ENCODE measurements at places on chromosomes 7 and 10.
A peak's percentile ranks its signal among the peaks of the same experiment; 100 is the strongest.

GRCh38 chr7:117071551-117071950 is 118.2 kb downstream of the ST7 start:
- no peak for DNase-seq

GRCh38 chr10:86254081-86254480 is 112.5 kb downstream of the GRID1 start:
- DNase-seq = no peak

- no peak for DNase-seq
These were observed 1027.8 kb upstream of the LRRTM3 start for GRCh38 chr10:65898055-65898454.

- no peak for DNase-seq
These were observed 50.0 kb upstream of the FRMD4A start for GRCh38 chr10:14380746-14381145.

DNA sequence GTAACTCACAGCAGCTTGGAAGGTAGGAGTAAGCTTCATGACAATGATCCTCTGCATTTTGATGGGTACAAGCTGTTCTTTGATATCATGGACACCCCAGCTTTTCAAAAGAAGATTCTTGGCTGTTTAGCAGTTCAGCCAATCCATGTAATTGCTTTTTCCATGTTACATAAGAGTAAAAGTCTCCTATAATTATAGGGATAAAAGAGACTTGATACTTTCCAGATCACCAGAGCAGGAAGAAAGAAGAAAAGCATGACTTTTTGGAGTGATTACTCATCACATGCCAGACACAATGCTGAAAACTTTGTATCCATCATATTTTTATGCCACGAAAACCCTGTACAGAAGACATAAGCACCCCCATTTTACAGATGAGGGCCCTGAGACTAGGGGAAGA is 1049.7 kb downstream of the NRG3 start:
- no peak for DNase-seq

- peak; percentile 94 for DNase-seq
These were observed at the start of gene TM9SF3 for GRCh38 chr10:96586419-96587263. Gene TM9SF3 (minus strand): TSS chr10:96587012. CDS start chr10:96586835, 177 bp downstream.

DNA sequence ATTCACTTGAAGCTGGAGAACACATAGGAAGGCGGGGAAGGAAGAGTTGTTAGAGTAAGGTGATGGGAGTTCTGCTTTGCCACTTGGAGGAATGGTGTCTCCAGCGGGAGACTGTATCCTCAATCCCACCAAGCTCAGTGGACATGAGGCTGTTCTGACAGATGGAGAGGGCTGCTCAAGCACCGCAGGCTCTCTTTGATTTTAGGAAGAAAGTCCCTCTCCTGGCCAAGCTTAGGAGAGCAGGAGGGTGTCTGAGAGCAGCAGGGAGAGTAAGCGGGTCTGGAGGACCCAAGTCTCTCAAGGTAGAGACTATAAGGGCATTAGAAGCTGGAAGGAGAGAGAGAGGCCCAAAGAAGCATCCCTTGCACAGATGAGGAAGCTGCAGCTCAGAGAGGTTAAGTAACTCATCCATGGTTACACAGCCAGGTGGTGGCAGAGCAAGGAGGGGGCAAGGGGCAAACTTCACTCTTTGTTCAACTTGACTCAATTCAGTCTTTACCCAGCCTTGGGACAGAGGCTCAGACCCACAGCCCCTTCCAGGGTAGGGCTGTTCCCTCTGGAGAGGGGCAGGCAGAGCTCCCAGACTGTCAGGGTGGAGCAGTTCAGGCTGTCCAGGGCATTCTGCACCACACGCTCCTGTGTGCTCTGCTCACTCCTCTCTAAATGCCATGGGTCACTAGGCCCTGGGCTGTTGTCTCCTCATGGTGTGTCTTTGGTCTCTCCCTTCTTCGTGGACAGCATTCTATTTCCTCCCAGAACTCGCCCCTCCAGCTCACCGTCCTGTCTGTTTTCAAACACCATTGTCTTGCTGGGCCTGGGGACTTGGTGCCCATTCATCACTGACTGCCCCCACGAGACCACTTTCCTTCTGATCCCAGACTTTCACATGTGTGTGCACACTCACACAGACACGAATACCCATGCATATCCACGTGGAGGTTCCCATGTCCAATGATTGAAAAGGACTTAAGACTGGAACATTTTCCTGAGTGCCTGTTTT is 8.9 kb downstream of the CHAT start:
- DNase-seq = no peak

- DNase-seq = peak; percentile 57
These were observed 73.6 kb downstream of the AHCYL2 start for GRCh38 chr7:129298268-129298893.

DNA sequence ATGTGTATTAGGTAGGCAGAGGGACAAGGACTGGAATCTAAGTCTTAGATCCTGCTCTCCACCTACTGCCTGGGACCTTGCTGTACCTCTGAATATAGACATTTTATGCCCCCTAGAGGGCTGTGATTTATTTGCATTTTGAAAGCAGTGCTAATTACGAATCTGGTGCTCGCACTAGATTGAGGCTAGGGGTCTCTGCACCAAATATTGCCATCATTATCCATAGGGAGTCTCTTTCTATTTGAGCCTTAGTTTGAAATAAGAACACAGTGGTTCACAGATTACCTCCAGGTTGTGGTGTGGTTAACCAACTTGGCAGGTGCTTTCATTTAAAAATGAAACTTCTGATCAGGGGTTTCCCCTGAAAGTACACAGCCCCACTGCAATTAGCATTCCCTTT is 41.8 kb downstream of the CNNM1 start:
- DNase-seq = peak; percentile 40

- DNase-seq = no peak
These were observed 379.1 kb downstream of the INHBA start for GRCh38 chr7:41323806-41324205.

DNA sequence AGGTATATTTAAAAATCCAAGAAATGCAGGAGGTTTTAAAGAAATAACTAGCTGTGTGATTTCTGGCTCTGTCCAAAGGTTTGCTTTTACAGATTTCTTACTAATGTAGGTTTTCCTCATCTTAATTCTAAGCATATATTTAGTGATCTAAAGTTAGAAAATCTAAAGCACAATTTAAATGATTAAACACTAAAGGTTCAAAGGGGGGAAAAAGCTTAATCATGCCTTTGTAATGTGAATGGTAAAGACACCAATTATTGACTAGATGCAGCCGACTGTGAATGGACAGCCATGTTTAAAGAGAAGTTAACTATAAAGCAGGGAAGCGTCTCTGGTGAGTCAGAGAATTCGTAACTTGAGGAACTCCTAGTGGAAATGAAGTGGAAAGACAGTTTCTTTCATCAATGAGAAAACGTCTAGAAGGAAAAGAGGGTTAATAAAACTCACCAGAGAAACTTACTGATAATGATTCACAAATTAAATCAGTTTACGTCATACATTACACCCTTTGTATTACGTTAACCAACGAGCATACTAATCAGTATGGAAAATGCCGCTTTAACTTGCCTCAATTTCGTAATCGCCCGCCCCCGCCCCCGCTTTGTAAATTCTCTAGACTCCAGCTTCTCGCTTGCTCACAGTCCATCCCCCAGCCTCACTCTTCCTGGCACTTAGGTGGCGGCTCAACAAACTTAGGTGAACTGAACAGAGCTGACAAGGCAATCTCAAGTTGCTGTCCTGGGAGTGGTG is 1.1 kb upstream of the HBP1 start:
- peak; percentile 35 for DNase-seq

DNA sequence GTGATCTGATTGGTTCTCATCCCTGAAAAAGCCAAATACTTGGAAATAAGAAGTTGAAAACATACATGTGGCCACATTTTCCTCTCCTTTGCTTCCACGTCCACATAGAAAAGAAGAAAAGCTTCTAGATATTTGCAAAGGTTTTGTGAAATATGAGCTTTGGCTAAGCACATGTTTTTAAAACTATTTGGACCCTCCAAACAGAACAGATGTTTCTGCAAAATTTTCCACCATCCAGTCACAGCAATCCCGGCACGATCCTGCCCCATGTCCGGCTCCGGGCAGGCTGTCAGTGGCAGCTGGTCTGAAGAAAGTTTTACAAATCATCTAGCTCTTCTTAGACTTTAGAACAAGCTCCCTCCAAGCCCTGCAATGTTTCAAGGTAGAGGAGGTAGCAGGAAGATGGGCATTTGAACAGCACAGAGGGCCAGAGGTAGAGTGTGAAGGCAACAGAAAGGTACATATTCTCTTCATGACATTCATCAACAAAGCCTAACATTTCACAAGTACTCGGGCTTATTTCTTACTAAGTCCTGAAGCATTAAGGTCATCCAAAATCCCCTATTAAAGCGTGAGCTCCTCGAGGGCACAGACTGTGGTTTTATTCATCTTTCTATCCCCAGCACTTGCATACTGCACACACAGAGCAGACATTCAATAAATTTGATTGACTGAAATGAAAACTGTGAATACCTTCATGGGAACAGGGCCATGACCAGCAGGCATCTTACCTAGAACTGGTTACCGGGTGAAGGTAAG is 110.1 kb downstream of the JAZF1 start:
- no peak for DNase-seq

GRCh38 chr7:85737426-85737825 is 550.6 kb upstream of the SEMA3D start:
- no peak for DNase-seq

- DNase-seq = no peak
These were observed 9.4 kb downstream of the SCRN1 start for GRCh38 chr7:29980151-29980550.

DNA sequence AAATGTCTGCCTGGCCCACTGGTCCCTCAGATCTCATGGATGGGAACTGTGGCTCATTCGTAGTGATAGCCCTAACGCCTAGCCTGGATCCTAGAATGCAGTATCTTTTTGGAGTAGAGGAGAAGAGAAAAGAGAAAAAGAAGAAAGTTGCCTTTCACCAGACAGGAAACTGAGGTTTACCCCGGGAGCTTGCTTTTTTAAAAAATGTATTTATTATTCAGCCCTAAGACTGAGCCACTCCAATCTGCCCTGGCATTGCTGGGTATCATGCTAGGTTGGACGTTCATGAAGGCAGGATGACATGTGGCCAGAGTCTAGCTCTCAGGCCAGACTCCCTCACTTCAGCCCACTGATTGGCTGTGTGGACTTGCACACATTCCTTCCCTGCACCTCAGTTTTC is 21.5 kb upstream of the C10orf105 start:
- DNase-seq = no peak

- no peak for DNase-seq
These were observed 40.7 kb downstream of the TBC1D12 start for GRCh38 chr10:94443047-94443446.

DNA sequence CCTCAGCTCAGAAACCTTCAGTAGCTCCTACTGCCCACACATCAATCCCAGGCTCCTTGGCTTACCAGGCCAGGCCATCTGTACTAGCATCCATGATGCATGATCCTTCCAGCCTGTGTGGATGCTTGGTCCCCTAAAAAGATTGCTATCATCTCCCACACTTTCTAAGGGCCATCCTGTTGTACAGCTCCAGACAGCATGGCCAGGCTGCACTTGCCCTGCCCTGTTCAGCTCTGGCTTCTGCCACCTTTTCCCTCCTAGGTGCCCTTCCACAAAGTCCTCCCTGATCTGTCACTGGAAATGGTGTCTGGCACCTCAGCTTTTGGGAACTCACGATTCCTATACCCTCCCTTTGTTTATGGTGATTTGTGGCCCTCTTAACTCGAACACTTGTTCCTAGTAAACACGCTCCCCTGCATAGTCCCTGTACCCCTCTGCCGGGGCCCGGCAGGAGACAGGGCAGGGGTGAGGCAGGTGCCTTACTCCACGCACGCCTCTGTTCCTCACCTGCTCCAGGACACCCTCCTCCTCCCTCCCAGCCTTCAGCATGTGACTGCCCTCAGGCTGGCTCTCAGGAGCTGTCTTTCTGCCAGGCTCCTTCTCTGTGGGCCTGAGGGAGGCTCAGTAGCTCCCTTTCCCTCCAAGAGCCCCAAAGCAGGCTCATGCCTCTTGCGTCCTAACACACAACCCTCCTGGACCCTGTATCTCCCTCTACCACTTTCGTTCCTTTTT is 71.8 kb downstream of the CDH23 start:
- no peak for DNase-seq

GRCh38 chr10:128625926-128626325 is 499.7 kb upstream of the MKI67 start:
- no peak for DNase-seq

- no peak for DNase-seq
These were observed 99.7 kb upstream of the NOBOX start for GRCh38 chr7:144503215-144503614.

- no peak for DNase-seq
These were observed 14.2 kb downstream of the ASZ1 start for GRCh38 chr7:117412946-117413559.

- no peak for DNase-seq
These were observed 107.2 kb upstream of the NPTX2 start for GRCh38 chr7:98509836-98510235.

DNA sequence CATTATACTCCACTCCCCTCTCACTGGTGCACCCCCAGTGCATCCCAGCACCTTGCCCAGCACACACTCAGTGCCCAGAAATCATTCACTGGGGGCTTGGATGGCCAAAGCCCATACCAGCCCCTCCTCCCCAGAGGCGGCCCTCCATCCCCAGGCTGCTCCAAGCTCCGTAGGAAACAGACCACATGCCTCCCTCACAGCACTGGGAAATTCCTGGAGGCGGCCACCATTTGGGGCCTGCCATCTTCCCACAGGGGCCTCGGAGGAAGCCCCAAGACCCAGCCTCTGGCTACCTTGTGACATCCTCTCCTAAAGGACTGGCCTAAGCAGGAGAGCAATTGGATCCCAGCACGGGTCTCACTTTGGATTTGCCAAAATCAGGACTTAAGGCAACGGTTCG is 49.7 kb downstream of the FOXL3 start:
- DNase-seq = no peak

DNA sequence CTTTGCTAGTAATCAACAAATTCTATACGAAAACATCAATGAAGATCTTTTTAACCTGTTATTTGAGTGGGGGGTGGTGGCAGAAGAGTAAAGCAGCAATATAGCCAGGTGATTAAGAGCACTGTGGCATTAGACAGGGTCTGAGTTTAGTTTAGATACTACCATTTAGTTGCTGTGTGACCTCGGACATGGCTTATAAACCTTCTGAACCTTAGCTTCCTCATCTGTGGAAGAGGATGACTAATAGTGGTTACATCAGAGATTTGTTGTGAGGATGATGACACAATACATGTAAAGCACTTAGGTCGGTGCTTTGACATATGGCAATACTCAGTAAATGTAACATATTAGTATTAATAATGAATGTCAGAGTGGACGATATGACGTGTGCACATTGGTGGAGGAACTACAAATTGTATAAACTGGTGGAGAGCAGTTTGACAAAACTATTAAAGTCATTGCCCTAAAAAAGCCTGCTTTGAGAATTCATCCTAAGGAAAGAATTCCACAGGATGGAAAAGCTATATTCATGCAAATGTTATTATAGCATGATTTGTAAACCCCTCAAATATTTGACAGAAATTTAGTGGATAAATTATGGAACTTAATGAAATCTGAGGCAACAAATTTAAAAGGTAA is 24.3 kb downstream of the SPAG6 start:
- DNase-seq = peak; percentile 52

DNA sequence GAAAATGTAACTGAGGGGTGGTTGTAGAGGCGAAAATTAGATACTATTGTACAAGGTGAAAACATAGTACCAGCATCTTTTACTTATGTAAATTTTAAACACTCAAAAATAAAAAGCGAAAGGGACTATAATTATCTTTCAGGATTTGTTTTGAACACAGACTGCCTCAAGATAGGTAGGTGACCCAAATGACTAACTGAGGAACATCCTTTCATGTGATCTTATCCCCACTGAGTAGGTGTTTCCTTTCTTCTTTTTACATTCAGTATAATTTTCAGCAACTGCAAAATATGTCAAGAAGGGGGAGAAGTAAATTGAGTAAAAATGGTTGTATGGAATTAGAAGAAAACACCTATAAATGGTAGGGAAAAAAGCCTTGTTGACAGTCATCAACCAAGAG is 236.7 kb downstream of the PHF14 start:
- DNase-seq = no peak
